ENCODE measurements at places on chromosomes 11 and 22.

DNA sequence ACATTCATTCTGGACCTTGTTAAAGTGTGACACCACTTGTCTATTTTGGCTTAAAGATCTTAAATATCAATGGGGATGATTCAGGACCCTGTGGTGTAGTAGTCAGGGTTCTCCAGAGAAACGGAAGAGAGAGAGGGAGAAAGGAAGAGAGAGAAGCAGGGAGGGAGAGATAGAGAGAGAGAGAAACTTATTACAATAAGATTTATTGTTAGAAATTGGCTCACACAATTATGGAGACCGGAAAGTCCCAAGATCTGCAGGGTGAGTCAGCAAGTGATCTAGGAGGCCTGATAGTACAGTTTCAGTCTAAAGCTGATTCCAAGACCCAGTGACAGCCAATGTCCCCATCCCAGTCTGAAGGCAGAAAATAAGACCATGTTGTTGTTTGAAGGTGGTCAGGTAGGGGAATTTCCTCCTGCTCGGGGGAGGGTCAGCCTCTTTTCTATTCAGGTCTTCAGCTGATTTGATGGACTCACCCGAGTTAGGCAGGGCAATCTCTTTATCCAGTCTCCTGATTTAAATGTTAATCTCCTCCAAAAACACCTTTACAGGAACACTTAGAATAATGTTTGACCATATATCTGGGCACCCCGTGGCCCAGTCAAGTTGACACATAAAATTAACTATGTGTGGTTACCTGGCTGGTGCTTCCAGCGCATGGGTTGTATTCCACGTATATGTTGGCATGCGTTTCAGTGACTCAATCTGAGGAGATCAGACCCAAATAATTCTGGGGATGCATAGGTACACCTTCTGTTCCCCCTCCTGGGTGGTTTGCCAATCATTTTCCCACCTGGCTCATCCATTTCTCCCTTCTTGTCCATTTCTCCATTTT lies 1350.5 kb downstream of the TBC1D22A start:
- peaks cover 9% of the 10 kb centered on the region for H3K27me3 ChIP-seq
- H3K4me1 ChIP-seq: peaks cover 5% of the 10 kb centered on the region
- H3K4me3 ChIP-seq: no peak overlapping the region
- DNase-seq: no peak

GRCh38 chr11:103967985-103968384 lies 68.5 kb upstream of the DDI1 start:
- no peak overlapping the region for H3K4me3 ChIP-seq
- H3K27ac ChIP-seq: no peak overlapping the region
- H3K4me1 ChIP-seq: no peaks in the 10 kb centered on the region
- no peaks in the 10 kb centered on the region for H3K27me3 ChIP-seq

GRCh38 chr11:112610996-112611750 lies 350.0 kb upstream of the NCAM1 start:
- H3K27ac ChIP-seq: no peak overlapping the region
- no peak for DNase-seq
- peaks cover 4% of the 10 kb centered on the region for H3K27me3 ChIP-seq
- H3K36me3 ChIP-seq: no peaks in the 10 kb centered on the region

DNA sequence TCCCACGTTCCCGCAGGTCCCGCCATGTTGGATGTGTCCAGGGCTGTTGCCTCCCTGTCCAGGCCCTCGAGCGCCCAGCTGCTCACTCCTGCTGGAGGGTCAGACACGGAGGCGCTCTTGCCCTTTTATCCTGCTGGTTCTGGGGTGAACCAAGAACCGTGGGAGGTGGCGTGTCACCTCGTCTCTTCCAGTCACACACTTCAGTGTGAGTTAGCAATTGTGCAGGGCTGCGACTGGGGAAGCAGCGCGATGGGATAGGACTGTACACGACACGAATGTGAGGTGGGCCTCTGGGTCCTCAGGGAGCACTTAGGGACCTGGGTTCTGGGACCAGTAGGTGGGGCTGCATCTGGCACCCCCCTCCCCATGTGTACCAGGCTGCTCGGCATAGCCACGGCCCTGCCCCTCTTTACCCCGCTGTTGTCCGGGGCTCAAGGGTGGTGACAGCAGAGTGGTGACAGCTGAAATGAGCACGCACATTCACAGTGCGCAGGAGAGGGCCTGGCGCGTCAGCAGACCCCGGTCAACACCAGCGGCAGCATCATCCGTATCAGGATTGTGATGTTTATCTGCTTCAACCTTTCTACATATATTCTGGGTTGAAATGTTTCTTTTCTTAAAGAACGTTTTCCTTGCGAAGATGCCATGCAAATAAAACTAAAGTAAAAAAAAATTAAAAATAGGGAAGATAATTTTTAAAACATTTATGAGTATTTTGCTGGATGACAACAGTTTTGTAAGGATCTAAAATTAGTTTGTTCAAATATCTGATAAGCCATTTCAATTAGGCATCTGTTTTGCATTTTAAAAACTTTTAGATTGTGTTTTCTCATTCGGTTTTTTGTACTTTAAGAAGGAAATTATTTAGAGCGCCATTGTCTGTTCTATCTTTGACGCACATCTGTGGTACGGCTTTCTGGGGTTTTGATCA lies 210.7 kb downstream of the TBC1D22A start:
- no peaks in the 10 kb centered on the region for H3K27me3 ChIP-seq
- peaks cover 23% of the 10 kb centered on the region for H3K4me1 ChIP-seq
- peaks cover 21% of the 10 kb centered on the region for H3K36me3 ChIP-seq
- no peak overlapping the region for H3K4me3 ChIP-seq
- no peak overlapping the region for H3K27ac ChIP-seq
- DNase-seq: no peak

DNA sequence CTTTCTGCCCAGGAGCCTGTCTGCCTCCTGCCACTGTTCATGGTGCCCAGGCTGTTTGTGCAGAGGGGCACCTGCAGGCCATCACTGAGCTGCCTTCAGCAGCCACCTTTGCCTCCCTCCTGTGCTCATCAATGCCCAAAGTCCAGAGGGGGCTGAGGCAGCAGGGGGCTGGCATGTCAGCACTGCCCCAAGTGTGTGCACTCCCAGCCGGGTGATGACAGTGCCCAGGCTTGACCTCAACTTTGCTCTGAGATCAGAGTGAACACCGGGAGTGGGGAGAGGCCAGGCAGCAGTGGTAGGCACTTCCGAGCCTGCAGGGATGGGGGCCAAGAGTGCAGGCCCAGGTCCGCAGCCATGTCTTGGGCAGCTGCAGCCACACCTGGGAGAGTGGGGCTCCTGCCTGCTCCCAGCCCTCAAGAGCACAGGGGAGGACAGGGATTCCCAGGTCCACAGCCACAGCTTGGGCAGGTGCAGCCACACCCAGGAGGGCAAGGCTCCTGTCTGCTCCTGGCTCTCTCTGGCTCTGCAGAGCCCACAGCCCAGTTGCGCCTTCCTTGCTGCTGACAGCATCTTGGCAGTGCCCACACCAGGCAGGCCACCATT lies 15.2 kb downstream of the SAA4 start:
- H3K36me3 ChIP-seq: no peaks in the 10 kb centered on the region
- no peak overlapping the region for H3K27ac ChIP-seq
- no peaks in the 10 kb centered on the region for H3K27me3 ChIP-seq
- H3K4me1 ChIP-seq: no peaks in the 10 kb centered on the region
- no peak for DNase-seq

DNA sequence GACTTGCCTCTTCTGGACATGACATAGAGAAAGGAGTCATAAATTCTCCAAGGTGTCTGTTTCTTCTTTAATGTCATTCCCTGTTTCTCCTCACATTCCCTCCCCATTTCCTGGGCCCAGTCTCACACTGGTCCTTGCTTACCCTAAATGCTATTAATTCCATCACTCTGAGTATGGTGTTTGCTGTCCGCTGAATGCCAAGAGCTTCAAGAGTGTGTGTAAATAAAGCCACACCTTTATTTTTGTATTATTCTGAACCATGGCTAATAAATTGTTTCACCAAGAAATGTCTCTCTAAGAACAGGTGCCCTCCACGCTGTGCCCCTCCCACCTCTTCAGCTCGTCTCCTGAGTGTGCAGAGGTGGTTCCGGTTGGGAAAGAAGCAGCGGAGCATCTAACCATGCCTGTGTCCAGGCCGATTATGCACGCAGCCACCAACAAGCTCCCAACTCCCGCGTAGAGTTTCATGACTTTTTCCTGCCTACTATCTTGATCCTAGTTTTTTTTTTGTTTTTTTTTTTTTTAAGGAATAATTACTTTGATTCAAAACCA lies 8.6 kb downstream of the TMEM121B start:
- peaks cover 4% of the 10 kb centered on the region for H3K36me3 ChIP-seq
- no peak for DNase-seq
- no peak overlapping the region for H3K4me3 ChIP-seq
- H3K4me1 ChIP-seq: peaks cover 46% of the 10 kb centered on the region
- H3K27me3 ChIP-seq: no peaks in the 10 kb centered on the region

GRCh38 chr11:96748639-96749370 lies 359.0 kb downstream of the JRKL start:
- no peaks in the 10 kb centered on the region for H3K36me3 ChIP-seq
- DNase-seq: no peak
- no peaks in the 10 kb centered on the region for H3K27me3 ChIP-seq
- no peak overlapping the region for H3K4me3 ChIP-seq

- DNase-seq: no peak
- H3K36me3 ChIP-seq: peaks cover 2% of the 10 kb centered on the region
- no peak overlapping the region for H3K27ac ChIP-seq
- peaks cover 10% of the 10 kb centered on the region for H3K27me3 ChIP-seq
Observed at GRCh38 chr22:49995041-49995360, 17.6 kb downstream of the IL17REL start.

DNA sequence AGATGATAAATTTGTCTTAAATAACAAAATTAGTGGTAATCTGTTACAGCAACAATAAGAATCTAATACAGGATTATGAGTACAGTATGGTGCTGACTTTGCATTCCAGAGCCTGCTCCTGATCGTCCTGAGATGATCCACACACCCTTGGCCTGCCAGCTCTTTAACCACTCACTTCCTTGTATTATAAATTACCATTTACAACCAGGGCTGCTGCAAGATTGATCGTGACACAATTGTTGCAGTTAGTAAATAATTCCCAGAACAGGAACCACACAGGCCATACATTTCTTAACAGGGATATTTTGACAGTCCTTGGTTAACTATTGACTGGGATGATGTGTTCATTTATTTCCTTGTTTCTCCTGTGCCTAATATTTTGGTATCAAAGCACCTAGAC lies 3.8 kb upstream of the CBLIF start:
- H3K27me3 ChIP-seq: peaks cover 1% of the 10 kb centered on the region
- DNase-seq: no peak
- H3K4me3 ChIP-seq: no peak overlapping the region
- H3K27ac ChIP-seq: no peak overlapping the region

DNA sequence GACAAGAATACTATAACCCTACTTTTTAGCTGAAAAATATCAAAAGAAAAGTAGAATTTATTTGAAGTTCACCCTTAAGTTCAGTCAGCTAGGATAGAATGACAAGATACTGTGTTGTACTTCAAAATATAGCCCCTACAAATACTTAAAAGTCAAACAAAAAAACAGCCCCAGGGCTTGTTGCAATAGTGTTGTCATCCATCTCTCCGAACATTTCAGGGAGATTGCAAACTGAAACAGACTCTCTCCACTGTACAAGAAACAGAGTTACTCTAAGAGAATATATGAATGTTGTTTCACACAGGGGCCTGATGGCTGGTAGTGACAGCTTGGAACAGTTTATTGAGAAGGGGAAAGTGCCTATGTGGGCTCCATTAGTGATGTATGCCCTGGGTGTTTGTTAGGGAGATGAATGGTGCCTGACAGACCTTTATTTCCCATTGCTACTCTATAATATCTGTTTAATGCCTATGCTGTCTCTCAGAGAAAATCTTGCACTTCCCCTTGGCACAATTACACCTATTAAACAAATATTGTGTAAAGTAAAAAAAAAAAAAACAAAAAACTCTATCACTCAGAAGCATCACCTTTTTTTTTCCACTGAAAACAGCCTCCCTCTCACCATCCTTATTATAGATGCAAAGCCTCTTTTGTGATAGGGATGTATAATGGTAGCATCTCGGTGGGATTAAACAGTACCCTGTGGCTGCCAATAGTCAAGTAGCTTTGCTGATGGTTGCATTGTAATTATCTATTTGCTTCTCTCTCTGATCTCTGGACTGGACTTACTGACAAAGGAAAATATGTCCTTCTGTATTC lies 506.3 kb upstream of the LUZP2 start:
- H3K36me3 ChIP-seq: no peaks in the 10 kb centered on the region
- no peak for DNase-seq
- no peaks in the 10 kb centered on the region for H3K27me3 ChIP-seq
- no peak overlapping the region for H3K4me3 ChIP-seq
- no peaks in the 10 kb centered on the region for H3K4me1 ChIP-seq

GRCh38 chr11:126992804-126993111 lies 7.8 kb downstream of the KIRREL3 start:
- no peaks in the 10 kb centered on the region for H3K36me3 ChIP-seq
- no peaks in the 10 kb centered on the region for H3K4me1 ChIP-seq
- no peak for DNase-seq
- H3K27ac ChIP-seq: no peak overlapping the region

DNA sequence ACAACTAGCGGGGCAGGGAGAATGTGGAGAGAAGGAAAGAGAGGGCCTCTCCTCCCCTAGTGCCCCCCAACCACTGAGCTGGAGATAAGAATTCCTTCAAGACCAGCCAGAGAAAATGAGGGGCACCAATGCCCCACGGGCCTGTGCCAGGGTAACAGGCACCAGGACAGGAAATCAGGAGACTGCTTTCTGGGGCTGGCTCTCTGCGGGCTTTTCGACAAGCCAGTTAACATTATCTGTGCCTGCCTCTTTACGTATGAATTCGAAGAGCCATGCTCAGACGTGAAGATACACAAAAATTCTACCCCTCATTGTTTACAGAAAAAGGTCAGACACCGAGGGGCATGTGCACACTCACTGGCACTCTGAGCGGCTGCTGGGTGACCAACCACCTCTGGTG lies 52.1 kb downstream of the MYH9 start:
- peaks cover 5% of the 10 kb centered on the region for H3K27me3 ChIP-seq
- peak overlapping the region; percentile 100 for H3K27ac ChIP-seq
- peak overlapping the region; percentile 91 for H3K4me3 ChIP-seq
- peaks cover 91% of the 10 kb centered on the region for H3K4me1 ChIP-seq
- H3K36me3 ChIP-seq: peaks cover 76% of the 10 kb centered on the region

GRCh38 chr22:33081686-33082590 lies 23.8 kb upstream of the SYN3 start:
- peaks cover 40% of the 10 kb centered on the region for H3K27me3 ChIP-seq
- no peak overlapping the region for H3K27ac ChIP-seq
- H3K4me3 ChIP-seq: no peak overlapping the region
- H3K4me1 ChIP-seq: no peaks in the 10 kb centered on the region

DNA sequence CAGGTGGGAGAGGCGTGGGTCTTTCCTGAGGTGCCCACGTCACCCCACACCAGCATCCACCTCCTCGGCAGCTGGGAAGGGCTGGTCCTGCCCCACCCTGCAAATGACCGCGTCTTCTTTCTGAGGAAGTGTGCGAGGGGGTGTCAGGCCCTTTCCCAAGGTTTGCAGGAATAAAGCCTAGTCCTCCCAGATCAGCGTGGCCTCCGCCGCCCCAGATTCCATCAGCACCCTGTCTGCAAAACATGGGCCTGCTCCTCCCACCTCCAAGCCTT lies 14.4 kb upstream of the SLC39A13 start:
- no peaks in the 10 kb centered on the region for H3K36me3 ChIP-seq
- peak overlapping the region; percentile 92 for H3K27ac ChIP-seq
- no peak overlapping the region for H3K4me3 ChIP-seq
- DNase-seq: no peak
- no peaks in the 10 kb centered on the region for H3K27me3 ChIP-seq
- peaks cover 26% of the 10 kb centered on the region for H3K4me1 ChIP-seq

GRCh38 chr11:40241524-40242051 lies 1217.9 kb downstream of the LRRC4C start:
- DNase-seq: no peak
- no peak overlapping the region for H3K4me3 ChIP-seq
- H3K36me3 ChIP-seq: no peaks in the 10 kb centered on the region
- H3K27ac ChIP-seq: no peak overlapping the region
- H3K4me1 ChIP-seq: no peaks in the 10 kb centered on the region
- H3K27me3 ChIP-seq: no peaks in the 10 kb centered on the region

Data from activated naive CD8-positive, alpha-beta T cell treated with anti-CD3 and anti-CD28 coated beads for 36 hours (primary cell).